ENCODE measurements at places on chromosomes 3 and 15.

DNA sequence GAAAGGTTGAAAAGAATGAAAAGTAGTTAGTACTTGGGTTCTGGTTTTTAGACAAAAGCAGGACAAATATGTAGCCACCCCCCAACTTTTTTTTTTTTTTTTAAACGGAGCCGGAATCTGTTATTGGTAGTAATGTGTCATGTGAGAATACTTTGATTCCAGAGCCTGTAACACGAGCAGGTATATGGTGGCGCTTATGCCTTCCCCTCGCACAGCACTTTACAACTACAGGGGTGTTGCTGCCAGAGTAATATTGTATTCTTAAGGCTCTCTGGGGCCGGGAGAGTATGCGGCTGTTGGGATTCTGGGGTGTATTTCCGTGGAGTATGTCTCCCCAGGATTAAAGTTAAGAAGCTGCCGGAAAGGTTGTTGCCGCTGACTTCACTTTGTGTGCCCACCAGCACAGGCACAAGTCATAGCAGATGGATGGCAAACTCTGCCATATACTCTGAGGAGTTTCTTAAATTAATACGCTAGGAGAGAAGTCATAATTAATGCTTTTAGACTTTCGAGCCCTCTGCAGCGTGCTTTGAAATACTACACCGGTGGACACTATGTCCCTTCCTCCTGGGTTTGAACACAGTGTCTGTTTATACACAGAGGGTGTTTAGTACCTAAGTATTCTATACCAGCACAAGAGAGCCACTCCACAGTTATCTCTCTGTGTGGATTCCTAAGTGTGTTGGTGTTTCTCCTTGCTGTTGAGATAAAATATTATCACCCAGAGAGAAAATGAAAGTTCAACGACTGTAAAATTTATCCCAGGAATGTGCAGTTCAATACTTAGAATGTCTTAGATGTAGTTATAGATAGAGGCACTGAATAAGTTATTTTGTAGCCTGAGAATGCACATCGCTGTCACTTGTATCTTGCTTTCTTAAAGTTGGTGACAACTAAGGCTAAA is 1.4 kb downstream of the MBNL1 start:
- DNase-seq = peak; percentile 44

DNA sequence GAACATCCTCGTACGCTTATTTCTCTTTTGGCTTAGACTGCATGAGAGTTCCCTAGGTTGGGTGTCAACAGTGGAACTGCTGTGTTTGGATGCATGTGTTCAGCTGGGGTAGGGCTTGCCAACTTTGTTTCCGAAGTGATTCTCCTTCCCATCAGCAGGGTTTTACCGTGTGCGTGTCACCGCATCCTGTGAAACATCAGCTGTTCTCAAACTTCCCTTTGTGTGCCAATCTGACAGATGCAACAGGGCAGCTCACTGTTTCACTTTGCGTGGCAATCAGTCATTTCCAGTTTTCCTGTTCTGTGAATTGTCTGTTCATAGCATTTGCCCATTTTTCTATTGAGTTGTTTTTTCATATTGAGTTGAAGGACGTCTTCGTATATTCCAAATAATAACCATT is 218.8 kb downstream of the VPS13C start:
- no peak for DNase-seq

DNA sequence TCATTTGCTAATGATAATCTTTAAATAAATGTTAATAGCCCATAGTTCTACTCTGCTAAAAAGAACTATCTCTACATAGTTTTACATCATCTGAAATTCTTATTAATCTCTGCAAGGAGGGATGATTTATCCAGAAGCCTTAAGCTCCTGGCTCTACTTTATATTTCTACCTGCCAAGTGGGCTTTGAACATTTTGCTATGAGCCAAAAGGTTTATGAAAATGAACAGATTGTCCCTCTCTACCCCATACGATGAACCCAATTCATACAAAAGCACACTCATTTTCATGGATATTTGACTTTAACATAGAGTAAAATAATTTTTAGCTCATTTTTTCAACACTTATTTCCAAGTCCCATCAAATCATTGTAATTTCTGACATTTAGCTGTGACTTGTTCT is 611.0 kb downstream of the NSUN3 start:
- no peak for DNase-seq

GRCh38 chr3:124089214-124089613 is 97.3 kb upstream of the ROPN1 start:
- DNase-seq = no peak

GRCh38 chr3:188187053-188187452 is 33.1 kb downstream of the LPP start:
- DNase-seq = no peak

- no peak for DNase-seq
Measured at GRCh38 chr3:39810647-39811161, 1.3 kb downstream of the MYRIP start.

GRCh38 chr3:40713306-40713705 is 188.5 kb downstream of the ZNF621 start:
- DNase-seq = no peak
